ENCODE measurements at places on chromosomes 2 and 18. TPM values are rescaled to one million over a fixed set of nuclear protein-coding genes. Genes with fewer than 3 reads are reported as not detected.

The ANKRD29 gene
- total RNA-seq, result 9.2 TPM

The CRYBA2 gene
- not detected for total RNA-seq

The GPR155 gene
- 13.3 TPM for total RNA-seq

GRCh38 chr18:48065601-48065995 lies 135.1 kb upstream of the SMAD2 start:
- DNase-seq, result no peak

- no peak for DNase-seq
Measured at GRCh38 chr2:47803363-47803762, 20.4 kb downstream of the MSH6 start.

DNA sequence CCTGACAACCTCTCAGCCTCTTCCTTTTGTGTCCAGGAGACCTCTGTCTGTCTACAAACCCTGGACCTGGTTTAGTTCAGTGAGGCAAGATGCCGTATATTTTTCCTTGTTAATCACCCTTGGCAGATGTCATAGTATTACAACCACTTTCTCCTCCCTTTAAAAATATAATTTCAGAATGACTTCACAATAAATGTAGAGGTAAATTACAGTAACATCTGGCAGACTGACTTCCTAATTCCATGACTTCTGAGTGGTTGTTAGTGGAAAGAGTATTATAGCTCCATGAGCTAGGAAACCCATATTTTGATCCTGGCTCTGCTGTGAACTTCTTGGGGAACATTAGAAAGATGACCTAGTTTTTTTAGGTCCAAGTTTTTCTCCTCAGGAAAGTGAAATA lies 39.5 kb downstream of the SPATS2L start:
- no peak for DNase-seq

The MYCN gene
- total RNA-seq, result 7.3 TPM

DNA sequence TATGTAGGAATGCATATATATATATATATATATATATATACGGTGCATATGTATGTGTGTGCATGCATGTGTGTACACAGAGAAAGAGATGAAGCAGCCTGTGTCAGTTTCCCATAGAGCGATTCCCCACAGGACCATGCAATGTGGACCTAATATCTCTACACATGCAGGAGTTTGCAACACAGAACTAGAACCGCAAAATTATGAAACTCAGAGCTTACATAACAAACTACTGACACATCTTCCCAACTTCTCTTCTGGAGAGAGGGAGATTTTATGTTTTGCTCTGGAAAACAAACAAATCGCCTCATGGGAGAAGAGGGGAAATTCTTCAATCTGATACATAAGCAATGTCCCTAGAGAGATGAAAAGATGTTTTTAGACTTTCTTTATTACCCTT lies 377.2 kb downstream of the LRATD1 start:
- DNase-seq, result no peak

- no peak for DNase-seq
Measured at GRCh38 chr18:32122039-32122438, 30.4 kb downstream of the RNF138 start.

The TLX2 gene
- not detected for total RNA-seq

DNA sequence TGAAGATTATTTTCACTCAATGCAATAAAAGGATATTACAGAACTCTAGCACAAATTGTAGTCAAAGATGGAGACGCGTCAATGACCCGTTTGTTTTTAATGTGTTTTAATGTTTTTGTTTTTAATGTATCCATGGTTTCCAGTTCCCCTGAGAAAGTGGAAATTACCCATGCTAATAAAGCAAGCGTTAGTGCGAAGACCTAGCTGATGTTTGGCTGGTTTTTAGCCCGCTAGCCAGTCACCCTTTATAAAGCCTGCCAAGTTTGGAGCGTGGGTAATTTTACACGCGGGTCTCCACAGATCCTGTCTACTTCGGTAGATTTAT lies 430 bp upstream of the CHMP1B start:
- DNase-seq, result peak; percentile 88

DNA sequence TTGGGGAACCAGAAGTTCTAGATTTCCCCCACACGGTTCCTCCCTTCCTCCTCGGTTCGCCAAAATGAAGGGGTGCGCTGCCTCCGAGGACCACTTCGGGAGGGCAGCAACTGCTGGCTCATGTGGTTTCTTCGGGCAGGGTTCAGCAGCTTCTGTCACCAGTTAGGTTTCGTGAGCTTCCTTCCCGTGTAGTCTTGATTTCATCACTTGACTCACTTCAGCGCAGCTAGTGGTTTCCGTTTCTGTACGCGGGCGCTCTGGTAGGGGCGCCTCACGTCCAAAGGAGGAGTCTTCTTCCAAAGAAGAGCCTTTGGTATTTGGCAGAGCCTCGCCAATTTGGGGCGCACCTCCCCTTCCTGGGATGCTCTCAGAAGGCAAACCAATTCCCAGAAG lies 485 bp upstream of the GALNT3 start:
- DNase-seq, result peak; percentile 45

DNA sequence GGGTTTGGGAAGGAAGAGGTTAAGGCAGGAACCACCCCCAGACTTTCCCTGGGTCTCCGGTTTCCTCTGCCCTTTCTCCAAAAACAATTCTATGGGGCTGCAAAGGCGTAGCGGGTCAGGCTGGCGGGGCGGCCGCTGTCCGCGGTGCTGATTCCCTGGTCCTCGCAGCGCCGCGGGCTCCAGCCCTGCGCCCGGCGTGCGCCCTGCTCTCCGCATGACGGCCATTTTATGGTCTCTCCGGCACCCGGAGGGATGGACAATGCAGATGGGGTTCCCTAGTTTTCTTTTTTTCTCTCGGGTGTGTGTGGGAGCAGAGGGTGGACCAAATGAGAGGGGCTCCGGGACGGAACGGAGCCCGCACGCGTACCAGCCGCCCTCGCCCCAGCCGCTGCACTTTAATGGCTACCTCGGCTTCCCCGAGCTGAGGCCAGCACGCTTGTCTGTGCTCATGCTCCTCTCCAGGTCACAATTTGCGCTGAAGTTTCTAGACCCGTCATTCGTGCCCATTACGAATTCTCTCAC lies 1.6 kb downstream of the ST8SIA3 start:
- peak; percentile 69 for DNase-seq

The MYL12B gene
- 155 TPM for total RNA-seq

- no peak for DNase-seq
Measured at GRCh38 chr2:164859251-164859818, 17.7 kb upstream of the COBLL1 start.

Data from tongue (tissue), 3 donors.